ENCODE measurements at places on chromosomes 4 and X. TPM values are rescaled to one million over a fixed set of nuclear protein-coding genes. Genes with fewer than 3 reads are reported as not detected.

- no peak for DNase-seq
These were observed 280.9 kb downstream of the ARAP2 start for GRCh38 chr4:35963383-35963782.

DNA sequence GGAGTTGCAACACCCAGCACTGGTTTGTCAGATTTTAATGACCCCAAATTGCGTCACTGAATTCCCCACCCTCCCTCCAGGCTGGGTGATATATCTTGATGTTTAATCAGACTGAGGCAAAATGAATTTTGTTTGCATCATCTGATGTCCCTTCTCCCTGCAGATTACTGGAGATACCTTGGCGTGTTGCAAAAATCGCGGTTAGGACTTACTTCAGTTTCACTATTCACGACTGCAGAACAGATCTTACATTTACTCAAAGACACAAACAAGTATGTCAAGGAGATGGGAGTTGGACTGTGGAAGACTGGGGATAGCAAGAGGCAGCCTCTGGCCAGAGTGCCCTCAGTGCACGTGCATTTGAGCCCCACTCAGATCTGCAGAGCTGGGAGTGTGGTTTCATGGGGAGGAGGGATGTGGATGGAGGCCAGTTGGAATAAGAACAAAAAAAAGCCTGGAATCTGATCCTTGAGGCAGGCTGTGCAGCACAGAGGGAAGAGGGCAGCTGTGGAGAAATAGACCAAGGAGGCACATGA lies 92.2 kb upstream of the MTM1 start:
- no peak for DNase-seq

DNA sequence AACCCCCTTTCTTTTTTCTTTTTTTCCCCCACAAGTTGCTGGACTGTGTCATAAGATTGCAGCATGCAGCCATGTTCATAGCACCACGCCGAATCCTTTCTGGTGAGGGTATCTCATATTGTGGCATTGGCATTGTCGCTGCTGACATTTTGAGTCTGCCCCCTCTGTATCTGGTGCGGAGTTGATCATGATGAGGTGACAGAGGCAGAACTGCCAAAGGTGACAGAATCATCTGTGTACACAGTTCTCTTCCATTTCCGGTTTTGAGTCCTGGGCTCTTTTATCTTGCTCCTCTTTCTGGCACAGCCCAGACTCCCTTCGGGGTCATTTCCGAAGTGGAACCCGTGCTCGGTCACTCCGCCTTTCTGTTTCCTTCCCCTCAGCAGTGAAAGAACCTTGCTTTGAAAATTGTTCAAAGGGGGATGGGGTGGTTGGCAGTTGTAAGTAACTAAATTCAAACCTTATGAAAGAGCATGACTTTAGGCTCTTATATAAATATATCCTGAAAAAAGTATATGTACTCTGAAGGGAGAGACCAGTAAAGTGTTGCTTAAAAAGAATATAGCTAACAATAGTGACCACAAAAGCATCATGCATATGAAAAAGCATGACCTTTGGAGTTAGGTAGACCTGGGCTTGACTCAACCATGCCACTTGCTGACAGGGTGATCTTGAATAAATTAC lies 55.0 kb upstream of the BMP2K start:
- no peak for DNase-seq

DNA sequence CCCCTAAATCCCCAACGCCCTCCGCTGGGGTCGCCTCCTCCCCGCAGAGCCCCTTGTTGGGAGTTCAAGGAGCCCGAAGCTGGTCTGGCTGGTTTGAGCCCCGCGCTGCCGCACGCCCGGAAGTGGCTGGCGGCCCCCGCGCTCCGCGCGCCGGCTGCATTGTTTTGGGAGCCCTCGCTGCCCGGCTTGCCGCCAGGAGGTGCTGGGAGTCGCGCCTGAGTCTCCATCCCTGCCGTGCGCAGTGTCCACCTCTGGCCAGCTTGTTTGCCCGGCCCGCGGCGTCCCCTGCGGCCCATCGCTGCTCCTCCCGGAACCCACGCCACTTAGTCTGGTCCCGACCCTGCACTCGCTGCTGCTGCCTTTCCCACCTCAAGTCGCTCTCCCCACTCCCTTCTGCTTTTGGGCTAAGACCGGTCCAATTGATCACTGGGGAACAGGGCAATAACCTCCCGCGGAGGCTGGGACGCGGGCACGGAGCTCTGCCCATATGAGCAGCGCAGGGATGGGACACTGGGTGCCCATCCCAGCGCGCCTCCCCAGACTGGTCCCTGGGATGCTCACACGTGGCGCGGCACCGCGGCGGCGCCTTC lies 2.2 kb upstream of the SFRP2 start:
- peak; percentile 73 for DNase-seq

- DNase-seq, result no peak
These were observed 226.9 kb downstream of the FSTL5 start for GRCh38 chr4:161936625-161937550.

- DNase-seq, result no peak
These were observed 191.1 kb downstream of the RAPGEF2 start for GRCh38 chr4:159293811-159294515.

DNA sequence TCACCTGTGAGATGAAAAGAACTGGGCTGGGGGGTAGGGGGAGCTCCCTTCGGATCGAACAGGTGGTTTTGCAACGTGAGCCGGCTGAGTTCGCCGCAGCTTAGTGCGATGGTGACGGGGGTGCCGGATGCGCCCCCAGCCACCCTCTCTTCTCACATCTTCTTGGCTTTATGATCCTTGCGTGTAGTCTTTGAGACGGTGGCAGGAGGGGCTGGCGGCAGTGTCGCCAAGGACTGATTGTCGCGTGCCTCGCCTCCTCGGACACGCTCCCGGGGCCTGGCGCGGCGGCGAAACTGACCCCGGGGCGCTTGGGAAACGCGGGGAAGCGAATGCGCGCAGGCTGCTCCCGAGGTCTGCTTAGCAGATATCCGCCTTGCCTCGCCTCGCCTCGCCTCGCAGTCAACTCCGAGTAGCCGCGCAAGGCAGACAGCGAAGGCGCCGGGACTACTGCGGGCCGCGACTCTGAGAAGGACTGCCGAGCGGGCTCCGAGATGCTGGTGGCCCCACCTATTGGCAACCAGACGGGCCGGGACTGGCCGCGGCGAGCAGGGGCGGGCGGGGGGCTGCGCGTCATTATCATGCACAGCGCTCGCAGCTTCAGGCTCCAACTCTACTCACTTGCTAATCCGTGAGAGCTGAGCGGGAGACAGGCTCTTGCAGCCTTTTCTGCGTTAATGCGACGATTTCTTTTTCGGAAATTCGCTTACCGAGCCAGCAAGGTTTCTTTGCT lies 1.5 kb downstream of the GRID2 start:
- peak; percentile 72 for DNase-seq

- no peak for DNase-seq
These were observed 11.9 kb upstream of the ADH7 start for GRCh38 chr4:99447079-99447478.

The NEXMIF gene
- total RNA-seq, result 1.9 TPM

DNA sequence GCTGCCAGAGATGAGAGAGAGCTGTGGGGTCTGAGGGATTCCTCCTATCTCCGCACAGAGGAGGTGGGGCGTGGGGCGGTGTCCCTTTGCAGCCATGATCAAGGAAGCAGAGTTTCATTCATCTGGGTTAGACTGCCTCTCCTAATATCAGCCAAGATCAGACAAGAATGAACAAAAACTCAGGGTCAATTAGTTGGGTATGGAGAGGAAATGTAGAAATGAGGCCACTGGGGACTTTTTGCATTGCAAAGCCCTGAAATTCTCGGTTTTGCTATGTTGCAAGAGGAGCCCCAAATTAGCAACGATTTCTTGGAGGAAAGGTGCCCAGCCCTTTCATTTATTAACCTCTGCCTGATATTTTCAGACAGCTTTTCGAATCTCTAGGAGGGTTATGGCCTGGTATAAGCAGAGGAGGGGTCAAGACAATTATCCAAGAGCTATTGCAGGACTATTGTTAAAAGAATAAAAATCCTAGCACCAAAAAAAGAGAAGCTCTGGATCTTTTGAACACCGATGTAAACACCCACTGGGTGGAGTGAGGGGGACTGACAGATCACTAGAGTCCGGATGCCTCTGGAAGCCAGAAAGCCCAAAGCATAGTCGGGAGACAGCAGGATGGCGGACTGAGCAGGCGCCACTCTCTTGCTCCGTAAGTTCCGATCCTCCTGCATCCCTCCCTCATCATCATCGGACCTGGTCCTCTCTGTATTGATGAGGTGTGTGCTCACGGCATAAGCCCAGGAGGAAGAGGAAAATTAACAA lies 34.4 kb upstream of the ACSL1 start:
- no peak for DNase-seq

DNA sequence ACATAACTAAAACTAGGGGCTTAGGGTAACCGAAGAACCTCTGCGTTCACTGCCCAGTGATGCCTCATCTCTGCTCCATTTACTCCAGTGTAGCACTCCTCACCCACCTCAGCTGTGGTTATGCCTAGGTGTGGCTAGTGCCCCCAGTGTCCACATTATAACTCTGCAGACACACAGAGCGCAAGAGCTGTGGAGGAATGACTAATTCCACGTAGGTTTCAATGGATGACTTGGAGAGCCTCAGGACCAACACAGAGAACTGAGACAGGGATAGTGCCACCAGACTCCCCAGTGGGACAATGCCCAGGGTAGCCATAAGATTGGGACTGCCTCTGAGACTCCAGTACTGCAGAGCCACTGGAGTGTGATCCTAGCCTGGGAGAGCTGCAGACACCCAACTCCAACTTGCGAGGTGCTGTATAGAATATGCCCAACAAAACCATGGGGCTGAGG lies 542.4 kb upstream of the DIPK2B start:
- no peak for DNase-seq

The PLAC8 gene
- 0.57 TPM for total RNA-seq

- no peak for DNase-seq
These were observed 7.8 kb upstream of the INTS6L start for GRCh38 chrX:135512508-135513129.

The DSPP gene
- not detected for total RNA-seq

DNA sequence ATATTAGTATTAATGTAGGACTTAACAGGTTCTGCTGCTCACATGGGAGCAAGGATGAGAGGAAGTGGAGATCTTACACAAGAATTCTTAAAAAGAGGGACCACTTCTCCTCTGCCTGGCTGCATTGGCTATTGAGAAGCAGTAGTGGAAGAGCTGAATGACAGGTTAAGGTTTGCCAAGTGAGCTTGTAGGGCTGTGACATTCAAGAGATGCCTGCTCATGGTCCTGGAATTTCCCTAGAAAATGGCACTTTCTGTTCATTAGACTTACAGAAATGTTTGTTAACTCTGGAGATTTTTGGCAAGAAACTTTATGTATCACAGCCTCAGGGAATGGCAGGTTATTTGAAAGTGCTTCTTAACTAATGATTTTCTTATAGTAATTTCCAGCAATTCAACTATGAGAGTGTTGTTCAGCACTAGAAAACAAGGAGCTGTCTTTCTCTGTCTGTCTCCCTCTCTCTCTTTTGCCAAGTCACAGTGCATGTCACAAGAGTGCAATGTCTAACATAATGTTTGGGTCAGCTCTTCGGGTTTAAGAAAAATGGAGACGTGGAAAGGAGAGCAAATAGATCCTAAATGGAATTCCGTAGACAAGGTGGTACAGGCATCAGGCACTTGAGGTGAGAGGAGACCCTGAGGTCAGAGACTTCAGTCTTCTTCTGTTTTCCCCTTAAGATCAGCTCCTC lies 8.3 kb upstream of the NAP1L5 start:
- no peak for DNase-seq

The AFP gene
- total RNA-seq, result not detected

- no peak for DNase-seq
These were observed 815.4 kb upstream of the PCDH10 start for GRCh38 chr4:132333724-132334047.

DNA sequence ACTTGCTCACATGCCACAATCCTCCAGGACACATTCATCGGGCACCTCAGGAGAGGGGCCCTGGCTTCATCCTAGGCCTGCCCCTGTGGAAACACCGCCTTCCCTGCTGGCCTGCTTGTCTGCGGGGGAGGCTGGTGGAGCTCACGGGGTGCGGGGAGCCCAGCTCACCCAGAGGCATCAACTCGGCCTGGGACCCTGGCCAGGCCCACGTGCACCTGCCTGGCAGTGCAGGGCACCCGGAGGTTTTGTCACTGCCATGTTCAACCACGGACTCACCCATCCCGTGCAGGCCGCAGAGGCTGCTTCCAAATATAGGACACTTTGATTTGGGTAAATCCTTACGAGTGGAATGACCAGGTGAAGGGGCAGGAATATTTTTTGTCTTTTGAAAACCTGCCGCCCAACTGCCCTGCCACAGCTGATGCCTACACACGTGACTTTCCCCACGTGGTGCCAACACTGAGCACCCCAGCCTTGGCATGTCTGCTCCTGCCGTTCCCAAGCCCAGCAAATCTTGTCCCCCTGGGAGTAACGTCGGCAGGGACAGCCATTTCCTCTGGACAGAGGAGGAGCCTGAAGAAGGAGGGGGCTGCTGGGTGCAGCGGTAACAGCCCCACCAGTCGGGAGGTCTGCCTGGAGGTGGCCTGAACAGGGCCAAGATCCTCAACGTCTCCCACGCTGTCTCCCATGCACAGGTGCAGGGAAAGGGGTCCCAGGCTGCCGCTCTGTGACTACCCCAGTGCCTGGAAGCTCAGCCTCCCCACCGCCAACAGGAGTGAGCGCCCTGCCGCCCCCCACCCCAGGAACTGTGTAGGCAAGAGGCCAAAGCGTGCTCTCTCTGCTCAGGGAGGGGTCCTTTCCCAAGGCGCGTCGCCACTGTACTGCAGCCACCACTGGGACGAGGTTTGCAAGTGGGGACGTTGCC lies 8.5 kb downstream of the MXD4 start:
- DNase-seq, result no peak

DNA sequence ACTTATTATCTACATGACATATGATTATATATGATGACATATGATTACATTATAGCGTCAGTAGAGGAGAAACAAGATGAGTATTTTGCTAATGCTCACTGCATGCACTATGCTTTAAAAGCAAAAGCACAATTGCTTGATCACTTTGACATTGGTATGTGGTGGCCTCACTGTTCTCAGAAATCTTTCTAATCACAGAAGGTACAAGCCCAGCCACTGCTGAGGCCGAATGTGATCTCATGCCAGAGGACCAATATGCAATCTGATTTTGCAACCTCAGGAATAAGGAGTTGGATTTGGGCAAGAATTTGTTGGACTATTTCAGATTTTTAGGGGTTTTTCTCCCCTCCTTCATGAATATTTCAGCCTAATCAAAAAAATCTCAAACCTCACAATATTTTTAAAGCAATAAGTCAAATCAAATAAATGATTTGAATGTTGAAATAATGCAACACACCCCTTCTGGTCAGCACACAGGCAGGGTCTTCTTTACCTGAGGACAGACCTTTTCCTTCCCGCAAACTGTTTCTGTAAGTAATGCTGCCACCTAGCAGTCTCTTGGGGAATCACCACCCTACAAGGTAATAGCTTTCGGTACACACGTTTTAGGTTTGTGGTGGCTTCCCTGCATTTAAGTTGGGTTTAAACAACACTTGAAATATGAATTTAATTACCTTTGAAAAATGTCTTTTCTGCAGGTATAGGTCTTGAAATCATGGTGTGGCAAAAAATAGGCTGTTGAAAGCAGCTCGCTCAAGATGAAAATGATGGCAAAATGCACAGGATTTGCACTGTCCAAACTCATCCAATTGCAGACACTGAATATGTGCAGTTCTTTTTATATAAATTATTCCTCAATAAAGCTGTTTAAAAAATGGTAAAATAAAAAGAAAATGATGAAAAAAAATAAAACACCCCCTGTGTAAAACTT lies 4.8 kb upstream of the CXCL13 start:
- no peak for DNase-seq

The GABRE gene
- total RNA-seq, result 0.44 TPM

The NXF2 gene
- total RNA-seq, result not detected

The TLR1 gene
- not detected for total RNA-seq

The DMRTC1 gene
- 0.56 TPM for total RNA-seq

The DGKK gene
- 0.18 TPM for total RNA-seq

The MAGED4 gene
- 143 TPM for total RNA-seq

The SPOCK3 gene
- total RNA-seq, result 0.56 TPM

The ETNPPL gene
- total RNA-seq, result 0.23 TPM

The SPANXD gene
- total RNA-seq, result not detected

- DNase-seq, result no peak
These were observed 712 bp downstream of the STX18 start for GRCh38 chr4:4541040-4541631.

All from neural crest cell (in vitro differentiated cells).